Heart right ventricle (tissue), 16 donors: ENCODE measurements at places on chromosomes 11 and 22. TPM values are rescaled to one million over a fixed set of nuclear protein-coding genes. Genes with fewer than 3 reads are reported as not detected.

Gene PICALM
- 189 TPM for total RNA-seq

- no peaks in the 10 kb centered on the region for H3K4me1 ChIP-seq
- H3K36me3 ChIP-seq, result no peaks in the 10 kb centered on the region
- H3K27me3 ChIP-seq, result no peaks in the 10 kb centered on the region
- no peak for DNase-seq
- H3K4me3 ChIP-seq, result no peak overlapping the region
- H3K27ac ChIP-seq, result no peak overlapping the region
Measured at GRCh38 chr11:70583781-70584218, 185.5 kb downstream of the CTTN start.

DNA sequence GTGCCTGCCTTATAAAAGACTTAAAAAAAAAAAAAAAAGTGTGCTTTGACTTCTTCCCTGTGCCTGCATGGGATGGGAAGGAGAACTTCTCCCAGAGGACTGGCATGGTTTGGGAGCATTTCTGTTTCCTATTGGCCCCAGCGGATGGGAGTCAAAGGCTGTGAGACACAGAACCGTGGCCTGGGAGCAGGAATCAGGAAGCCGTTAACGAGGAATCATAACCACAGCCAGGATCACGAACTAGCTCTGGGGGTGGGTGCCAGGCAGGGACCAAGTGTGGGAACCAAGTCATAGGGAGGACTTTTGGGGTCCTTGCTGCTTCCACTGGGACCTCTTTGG, 526 bp downstream of the C1QTNF6 start:
- peak overlapping the region; percentile 83 for H3K27ac ChIP-seq
- no peaks in the 10 kb centered on the region for H3K36me3 ChIP-seq
- peaks cover 39% of the 10 kb centered on the region for H3K4me1 ChIP-seq
- H3K27me3 ChIP-seq, result no peaks in the 10 kb centered on the region
- peak overlapping the region; percentile 49 for H3K4me3 ChIP-seq

- DNase-seq, result no peak
- no peak overlapping the region for H3K27ac ChIP-seq
- H3K27me3 ChIP-seq, result no peaks in the 10 kb centered on the region
- H3K4me1 ChIP-seq, result no peaks in the 10 kb centered on the region
- no peaks in the 10 kb centered on the region for H3K36me3 ChIP-seq
Measured at GRCh38 chr11:23604966-23605365, 744.7 kb upstream of the CCDC179 start.

DNA sequence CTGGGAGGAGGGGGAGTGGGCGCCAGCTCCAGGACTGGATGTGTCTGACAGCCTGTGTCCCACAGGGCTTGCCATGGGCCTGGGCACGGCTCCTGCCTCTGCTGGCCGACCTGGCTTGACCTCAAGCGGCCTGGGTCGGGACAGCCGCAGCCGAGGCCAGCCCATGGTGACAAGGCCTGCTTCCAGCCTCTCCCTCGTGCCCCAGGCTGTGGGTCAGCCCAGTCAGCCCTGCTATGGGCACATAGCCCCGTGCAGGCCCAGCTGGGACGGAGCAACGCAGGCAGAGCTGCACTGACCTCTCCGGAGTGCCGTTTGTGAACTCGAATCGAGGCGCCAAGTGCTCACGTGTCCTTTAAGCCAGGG, 17.9 kb downstream of the OSBPL5 start:
- peak overlapping the region; percentile 85 for H3K27ac ChIP-seq
- H3K4me1 ChIP-seq, result peaks cover 46% of the 10 kb centered on the region
- no peak for DNase-seq

- no peaks in the 10 kb centered on the region for H3K4me1 ChIP-seq
- no peak overlapping the region for H3K27ac ChIP-seq
- H3K36me3 ChIP-seq, result no peaks in the 10 kb centered on the region
- no peak for DNase-seq
Measured at GRCh38 chr22:40728731-40729189, 49.5 kb downstream of the MCHR1 start.

Gene NOX4
- 3.5 TPM for total RNA-seq

Gene ANKK1
- not detected for total RNA-seq

Gene OR5B21
- total RNA-seq, result not detected

GRCh38 chr11:16114431-16114830, 241.9 kb downstream of the SOX6 start:
- DNase-seq, result no peak
- no peak overlapping the region for H3K4me3 ChIP-seq
